ENCODE measurements at places on chromosomes 3 and 15. TPM values are rescaled to one million over a fixed set of nuclear protein-coding genes. Genes with fewer than 3 reads are reported as not detected.

DNA sequence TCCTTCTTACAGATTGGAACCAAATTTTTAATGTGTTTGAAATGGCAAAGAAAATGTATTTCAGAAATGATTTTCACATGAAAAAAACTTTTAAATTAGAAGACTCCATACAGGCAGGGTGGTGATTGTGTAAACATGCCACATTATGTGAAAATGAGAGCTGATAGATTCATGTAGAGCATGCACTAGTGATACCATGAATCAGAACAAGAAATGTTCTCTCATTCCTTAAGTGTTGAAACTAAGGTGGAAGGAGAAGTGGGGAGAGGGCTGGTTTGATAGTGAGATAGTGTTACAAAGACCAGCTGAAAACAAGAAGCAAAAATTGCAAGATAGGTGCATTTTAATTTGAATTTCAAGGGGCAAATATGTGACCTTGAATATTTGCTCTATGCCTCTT is 100.3 kb downstream of the CCNL1 start:
- DNase-seq, result no peak

DNA sequence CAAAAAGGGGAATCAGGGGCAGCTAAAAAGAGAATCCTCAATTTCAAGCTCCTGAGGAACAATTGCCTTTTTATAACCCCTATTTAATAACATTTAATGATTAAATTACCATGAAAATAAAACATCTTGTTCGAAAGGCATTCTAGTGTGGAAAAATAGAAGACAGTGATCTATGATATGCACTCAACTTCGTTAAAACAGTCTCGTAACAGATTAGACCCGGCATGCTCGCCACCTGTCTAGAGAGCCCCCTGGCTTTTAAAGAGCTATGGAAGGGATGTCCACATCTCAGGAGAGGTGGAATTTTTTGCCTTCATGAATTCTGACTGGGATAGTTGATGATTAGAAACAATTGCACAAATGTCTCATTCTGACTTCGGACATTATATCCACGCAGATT is 153.7 kb upstream of the MDFIC2 start:
- no peak for DNase-seq

- DNase-seq, result no peak
Observed at GRCh38 chr3:125959317-125960065, 9.5 kb upstream of the ROPN1B start.

- DNase-seq, result no peak
Observed at GRCh38 chr15:90008607-90009006, 7.5 kb downstream of the ZNF710 start.

DNA sequence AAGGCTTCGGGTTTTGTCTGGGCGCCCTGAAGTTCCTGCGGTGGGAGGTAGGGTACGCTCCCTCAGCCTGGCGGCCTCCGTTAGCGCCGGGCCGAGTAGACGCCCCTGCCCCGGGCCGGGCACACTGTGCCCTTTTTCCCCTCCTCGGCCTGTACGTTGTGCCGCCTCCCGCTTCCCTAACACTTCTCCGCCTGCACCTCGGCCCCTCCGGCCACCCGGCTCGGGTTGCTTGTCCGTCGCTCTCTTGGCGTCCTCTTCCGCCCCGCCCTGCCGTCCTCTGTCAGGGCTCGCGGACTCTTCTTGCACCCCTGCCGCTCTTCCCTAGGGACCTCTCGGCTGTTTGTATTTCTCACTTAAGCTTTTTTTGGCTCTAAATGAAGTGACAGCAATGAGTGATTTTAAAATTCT is 384 bp downstream of the KNL1 start:
- DNase-seq, result peak; percentile 82

GRCh38 chr3:45442679-45443253 is 54.4 kb downstream of the LARS2 start:
- no peak for DNase-seq

DNA sequence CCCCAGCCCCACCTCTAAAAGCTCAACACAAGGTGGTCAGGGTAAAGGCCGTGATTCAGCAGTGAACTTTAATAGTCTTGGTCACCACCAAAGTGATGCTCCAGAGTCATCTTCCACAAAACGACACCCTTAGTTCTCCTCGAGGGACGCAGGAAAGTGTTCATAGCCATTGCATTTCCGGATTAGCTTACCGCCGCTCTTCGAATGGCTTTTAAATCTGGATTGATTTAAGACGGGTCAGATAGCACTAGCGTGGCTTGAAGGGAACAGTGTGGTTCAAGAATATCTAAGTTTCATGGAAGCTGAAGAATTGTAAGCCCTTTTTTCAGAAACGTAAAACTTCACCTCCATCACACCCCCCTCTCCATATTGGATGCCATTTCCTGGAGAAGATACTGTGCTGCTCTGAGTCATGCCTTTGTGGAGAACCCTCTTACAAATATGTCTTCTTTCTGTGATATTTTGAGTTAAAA is 829 bp downstream of the RNF7 start:
- DNase-seq, result peak; percentile 87

- no peak for DNase-seq
Observed at GRCh38 chr3:105030211-105030610, 336.5 kb upstream of the ALCAM start.

DNA sequence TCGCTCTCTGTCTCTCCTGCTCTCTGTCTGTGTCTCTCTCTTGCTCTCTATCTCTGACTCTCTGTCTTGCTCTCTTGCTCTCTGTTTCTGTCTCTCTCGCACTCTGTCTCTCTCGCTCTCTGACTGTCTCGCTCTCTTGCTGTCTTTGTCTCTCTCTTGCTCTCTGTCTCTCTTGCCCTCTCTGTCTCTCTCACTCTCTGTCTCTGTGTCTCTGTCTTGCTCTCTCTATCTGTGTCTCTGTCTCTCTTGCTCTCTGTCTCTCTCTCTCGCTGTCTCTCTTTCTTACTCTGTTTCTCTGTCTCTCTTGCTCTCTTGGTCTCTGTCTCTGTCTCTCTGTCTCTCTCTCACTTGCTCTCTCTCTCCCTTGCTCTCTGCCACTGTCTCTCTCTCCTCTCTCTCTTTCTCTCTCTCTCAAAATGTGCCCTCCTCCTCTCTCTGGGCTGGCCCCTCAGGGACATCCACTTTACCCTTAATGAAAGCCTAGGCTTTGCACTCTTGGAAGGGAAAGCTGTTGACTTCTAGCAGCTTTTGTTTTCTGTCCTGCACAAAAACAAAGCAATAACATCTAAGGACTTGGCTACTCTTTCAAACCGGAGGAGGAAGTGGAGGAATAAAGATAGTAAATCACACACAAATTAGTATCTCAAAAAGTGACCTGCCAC is 73.9 kb upstream of the NR2E3 start:
- DNase-seq, result no peak

DNA sequence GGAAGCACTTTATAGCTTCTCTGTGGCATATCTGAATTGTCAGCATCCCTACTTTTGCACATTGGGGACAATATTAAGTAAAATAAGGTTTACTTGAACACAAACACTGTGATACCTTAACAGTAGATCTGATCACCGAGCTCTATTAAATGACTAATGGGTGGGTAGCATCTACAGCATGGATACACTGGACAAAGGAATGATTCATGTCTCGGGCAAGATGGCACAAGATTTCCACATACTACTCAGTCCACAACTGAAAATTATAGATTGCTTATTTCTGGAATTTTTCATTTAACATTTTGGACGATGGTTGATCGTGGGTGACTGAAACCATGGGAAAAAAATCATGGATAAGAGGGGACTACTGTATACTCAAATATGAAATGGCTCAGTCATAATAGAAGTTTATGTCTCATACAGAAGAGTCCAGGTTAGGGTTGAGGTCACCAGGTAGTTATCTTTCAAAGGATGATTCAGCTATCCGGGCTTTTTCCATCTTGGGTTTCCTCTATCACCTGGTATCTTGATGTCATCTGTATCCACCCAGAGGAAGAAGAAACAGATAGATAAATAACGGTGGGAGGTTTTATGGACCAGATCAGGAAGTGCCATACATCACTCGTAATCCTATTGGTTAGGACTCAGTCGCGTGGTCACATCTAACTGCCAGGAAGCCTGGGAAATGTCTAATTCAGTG is 320.0 kb upstream of the RARB start:
- DNase-seq, result no peak

- no peak for DNase-seq
Observed at GRCh38 chr3:19559724-19560442, 374.1 kb downstream of the EFHB start.

- no peak for DNase-seq
Observed at GRCh38 chr3:119613201-119613600, 15.5 kb downstream of the PLA1A start.

DNA sequence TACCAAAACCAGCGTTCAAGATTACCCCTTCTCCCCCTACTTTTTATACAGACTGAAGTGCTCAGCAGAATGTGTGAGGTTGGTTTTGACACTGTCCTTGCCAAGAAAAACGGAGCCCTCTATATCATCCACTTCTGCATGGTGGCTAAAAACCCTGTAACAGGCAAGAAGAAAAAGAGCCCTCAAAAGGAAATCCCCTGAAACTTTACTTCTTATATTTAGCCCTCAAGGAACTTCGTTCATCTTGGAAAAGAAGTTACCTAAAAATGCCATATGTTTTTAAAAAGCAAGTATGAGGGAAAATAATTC is 473.6 kb downstream of the FOXP1 start:
- no peak for DNase-seq

DNA sequence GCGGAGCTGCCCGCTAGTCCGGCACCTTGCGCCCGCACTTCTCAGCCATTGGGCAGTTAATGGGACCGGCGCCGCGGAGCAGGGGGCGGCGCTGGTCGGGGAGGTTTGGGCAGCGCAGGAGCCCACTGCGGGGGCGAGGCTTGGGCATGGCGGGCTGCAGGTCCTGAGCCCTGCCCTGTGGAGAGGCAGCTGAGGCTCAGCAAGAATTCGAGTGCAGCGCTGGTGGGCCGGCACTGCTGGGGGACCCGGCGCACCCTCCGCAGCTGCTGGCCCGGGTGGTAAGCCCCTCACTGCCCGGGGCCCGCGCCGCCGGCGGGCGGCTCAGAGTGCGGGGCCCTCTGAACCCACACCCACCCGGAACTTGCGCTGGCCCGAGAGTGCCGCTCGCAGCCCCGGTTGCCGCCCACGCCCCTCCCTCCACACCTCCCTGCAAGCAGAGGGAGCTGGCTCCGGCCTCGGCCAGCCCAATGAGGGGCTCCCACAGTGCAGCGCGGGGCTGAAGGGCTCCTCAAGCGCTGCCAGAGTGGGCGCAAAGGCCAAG is 835.0 kb downstream of the TBL1XR1 start:
- DNase-seq, result no peak

- DNase-seq, result no peak
Observed at GRCh38 chr3:27575499-27575898, 91.3 kb upstream of the SLC4A7 start.

- peak; percentile 28 for DNase-seq
Observed at GRCh38 chr3:77321646-77322045, 281.7 kb downstream of the ROBO2 start.

- DNase-seq, result no peak
Observed at GRCh38 chr3:58652624-58653023, 13.9 kb downstream of the FAM3D start.

GRCh38 chr3:159914426-159914825 is 74.2 kb upstream of the IL12A start:
- peak; percentile 23 for DNase-seq

DNA sequence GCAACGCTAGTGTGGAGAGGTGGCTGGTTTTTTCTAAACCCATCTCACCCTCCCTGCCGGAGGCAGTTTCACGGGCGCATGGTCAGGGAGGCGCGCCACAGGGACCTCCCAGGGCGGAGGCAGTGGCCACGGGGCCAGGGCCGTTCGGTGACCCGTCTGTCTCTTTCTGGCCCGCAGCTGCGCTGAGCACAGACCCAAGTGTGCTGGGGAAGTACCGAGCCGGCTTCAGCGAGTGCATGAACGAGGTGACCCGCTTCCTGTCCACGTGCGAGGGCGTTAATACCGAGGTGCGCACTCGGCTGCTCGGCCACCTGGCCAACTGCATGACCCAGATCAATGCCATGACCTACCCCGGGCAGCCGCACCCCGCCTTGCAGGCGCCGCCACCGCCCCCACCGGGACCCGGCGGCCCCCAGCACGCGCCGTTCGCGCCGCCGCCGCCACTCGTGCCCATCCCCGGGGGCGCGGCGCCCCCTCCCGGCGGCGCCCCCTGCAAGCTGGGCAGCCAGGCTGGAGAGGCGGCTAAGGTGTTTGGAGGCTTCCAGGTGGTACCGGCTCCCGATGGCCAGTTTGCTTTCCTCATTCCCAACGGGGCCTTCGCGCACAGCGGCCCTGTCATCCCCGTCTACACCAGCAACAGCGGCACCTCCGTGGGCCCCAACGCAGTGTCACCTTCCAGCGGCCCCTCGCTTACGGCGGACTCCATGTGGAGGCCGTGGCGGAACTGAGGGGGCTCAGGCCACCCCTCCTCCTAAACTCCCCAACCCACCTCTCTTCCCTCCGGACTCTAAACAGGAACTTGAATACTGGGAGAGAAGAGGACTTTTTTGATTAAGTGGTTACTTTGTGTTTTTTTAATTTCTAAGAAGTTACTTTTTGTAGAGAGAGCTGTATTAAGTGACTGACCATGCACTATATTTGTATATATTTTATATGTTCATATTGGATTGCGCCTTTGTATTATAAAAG is 1.8 kb downstream of the HES1 start:
- DNase-seq, result peak; percentile 79

DNA sequence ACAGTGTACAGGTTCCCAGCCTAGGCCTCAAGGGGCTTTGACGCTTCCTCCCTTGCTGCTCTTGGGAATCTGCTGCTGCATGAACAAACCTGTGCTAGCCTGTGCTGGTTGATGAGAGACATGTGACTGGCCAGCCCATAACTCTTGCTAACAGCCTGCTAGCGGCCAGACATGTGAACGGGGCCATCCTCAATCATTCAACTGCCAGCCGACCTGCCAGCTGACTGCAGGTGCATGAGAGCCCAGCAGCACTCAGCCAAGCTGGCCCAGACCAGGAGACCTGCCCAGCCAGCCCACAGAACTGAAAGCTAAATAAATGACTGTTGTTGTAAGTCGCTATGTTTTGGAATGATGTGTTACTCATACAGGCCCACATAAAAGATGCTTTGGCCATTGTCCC is 82.4 kb upstream of the DLG1 start:
- DNase-seq, result no peak

DNA sequence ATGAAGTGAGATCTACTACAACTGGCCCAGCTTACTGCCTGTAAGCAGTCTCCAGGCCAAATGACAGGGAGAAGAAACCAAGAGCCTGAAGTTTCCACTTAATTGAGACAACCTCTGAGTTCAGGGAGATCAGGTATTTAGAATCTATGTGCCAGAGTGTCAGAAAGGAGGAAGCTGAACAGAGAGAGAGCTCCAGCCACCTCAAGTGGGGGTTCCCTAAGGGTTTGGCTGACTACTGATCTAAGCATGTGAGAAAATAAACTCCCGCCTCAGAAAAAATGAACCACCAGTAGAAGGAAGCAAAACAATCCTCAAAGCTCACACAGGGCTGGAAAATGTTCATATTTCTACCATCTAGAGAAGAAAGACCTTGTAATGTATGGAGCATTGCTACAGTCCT is 25.0 kb downstream of the ADAM10 start:
- DNase-seq, result peak; percentile 44

- DNase-seq, result peak; percentile 21
Observed at GRCh38 chr3:171347301-171348039, 112.7 kb downstream of the TNIK start.

- DNase-seq, result peak; percentile 86
Observed at GRCh38 chr15:51869060-51869421, 39.6 kb downstream of the TMOD3 start.

The KNG1 gene
- total RNA-seq, result not detected

The PLA1A gene
- not detected for total RNA-seq

The BRK1 gene
- total RNA-seq, result 116 TPM

The PRICKLE2 gene
- 24.8 TPM for total RNA-seq

The PRR20G gene
- not detected for total RNA-seq

The C3orf49 gene
- total RNA-seq, result not detected

The UQCRC1 gene
- 490 TPM for total RNA-seq

The GOLGA8T gene
- not detected for total RNA-seq

The GPR176 gene
- 307 TPM for total RNA-seq

The C15orf62 gene
- not detected for total RNA-seq

The CCRL2 gene
- total RNA-seq, result not detected

The KBTBD13 gene
- not detected for total RNA-seq
